COLO829 (cell line): ENCODE measurements at places on chromosomes 16 and 17.

- DNase-seq: no peak
These were observed at the start of gene AIPL1 for GRCh38 chr17:6435051-6435450. Gene AIPL1, minus strand, starts transcription at chr17:6435121. Its CDS starts 17 bp downstream, at chr17:6435104.

GRCh38 chr17:71176928-71177443, 943.8 kb upstream of the SOX9 start:
- DNase-seq: no peak

- DNase-seq: no peak
These were observed 3.6 kb downstream of the ALDH3A1 start for GRCh38 chr17:19744492-19744891.

DNA sequence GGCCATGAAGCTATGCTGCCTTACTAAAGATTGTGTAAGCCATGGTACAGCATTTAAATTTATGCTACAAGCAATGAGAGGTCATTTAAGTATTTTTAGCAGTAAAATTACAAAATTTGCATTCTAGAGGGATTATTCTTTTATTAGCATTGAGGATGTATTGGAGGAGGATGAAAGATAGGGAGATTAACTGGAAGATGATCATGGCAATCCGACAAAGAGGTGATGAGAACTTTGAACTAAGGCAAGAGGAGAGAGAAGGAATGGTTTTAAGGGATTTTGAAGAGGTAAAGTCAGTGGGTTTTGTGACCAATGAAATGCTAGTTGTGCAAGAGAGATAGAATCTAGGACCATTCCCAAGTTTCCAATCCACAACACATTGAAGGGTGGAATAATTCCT, 129.9 kb downstream of the SNX11 start:
- DNase-seq: no peak

- no peak for DNase-seq
These were observed 41.1 kb upstream of the MTSS2 start for GRCh38 chr16:70726892-70727361.

DNA sequence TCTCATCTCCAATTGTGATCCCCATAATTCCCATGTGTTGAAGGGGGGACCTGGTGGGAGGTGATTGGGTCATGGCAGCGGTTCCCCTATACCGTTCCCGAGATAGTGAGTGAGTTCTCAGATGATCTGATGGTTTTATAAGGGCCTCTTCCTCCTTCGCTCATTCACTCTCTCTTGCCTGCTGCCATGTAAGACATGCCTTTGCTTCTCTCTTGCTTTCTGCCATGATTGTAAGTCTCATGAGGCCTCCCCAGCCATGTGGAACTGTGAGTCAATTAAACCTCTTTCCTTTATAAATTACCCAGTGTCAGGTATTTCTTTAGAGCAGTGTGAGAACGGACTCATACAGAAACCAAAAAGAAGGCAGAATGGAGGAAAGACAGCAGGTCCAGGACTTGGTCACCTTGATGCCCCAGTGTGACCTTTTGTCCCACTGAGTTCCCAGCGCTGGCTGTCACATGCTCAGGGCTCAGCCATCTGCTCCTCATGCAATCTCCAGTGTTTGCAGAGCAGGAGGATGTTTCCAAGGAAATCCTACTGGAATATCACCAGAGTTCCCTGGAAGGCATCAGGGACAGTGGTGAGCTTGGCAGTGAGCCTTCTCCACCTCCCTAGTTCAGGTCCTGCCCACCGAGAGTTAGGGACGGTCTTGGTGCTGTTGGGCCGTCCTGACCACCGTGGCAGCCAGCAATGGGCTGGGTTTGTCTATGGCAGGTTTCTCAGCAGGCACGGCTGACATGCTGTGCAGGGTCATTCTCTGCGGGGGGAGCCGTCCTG, 96.7 kb downstream of the SEC14L1 start:
- no peak for DNase-seq

DNA sequence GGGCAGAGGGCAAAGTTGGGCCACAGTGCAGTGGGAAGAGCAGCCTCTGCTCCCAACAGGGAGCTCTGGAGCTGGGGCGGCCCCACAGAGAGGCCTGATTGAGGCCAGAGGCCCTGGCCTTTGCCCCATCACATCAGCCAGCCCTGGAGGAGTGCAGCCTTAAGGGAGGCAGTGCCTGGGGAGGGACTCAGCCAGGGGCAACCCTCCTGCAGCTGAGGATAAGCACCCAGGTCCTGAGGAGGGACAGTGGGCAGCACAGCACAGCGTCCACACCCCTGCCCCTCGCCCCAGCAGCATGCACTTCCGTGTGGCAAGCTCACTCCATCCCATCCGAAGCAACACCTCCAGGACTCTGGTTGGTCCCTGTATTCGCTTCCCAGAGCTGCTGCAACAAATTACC, 61.9 kb upstream of the CBX4 start:
- no peak for DNase-seq

- DNase-seq: no peak
These were observed 265.2 kb downstream of the XYLT1 start for GRCh38 chr16:17205279-17206211.

- no peak for DNase-seq
These were observed 13.7 kb downstream of the MXRA7 start for GRCh38 chr17:76696763-76697701.

- no peak for DNase-seq
These were observed 15.4 kb upstream of the PITPNA start for GRCh38 chr17:1578029-1578428.

DNA sequence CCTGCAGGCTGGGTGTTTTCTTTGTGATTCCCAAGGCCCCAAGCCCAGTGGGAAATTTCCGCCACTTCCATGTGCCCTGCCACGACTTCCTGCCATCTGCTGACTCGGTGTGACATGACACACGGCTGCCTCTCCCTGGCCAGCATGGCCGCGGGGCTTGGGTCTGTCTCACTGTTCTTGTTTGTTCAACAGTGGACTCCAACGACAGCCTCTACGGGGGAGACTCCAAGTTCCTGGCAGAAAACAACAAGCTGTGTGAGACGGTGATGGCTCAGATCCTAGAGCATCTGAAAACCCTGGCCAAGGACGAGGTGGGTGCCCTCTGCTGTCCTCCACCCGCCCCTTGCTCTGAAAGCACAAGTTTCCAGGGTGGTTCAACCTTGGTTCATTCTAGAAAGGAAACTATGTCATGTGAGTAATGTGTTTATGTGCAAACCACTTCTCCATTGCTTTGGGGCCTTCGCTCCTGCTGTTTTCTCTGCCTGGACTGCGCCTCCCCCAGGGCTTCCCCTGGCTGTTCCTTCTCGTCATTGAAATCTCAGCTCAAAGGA, 26.8 kb downstream of the KNOP1 start:
- DNase-seq: no peak

GRCh38 chr16:29820730-29821642, 724 bp downstream of the MVP start:
- DNase-seq: no peak

- peak; percentile 36 for DNase-seq
These were observed 12.8 kb upstream of the GNG13 start for GRCh38 chr16:813204-813915.

DNA sequence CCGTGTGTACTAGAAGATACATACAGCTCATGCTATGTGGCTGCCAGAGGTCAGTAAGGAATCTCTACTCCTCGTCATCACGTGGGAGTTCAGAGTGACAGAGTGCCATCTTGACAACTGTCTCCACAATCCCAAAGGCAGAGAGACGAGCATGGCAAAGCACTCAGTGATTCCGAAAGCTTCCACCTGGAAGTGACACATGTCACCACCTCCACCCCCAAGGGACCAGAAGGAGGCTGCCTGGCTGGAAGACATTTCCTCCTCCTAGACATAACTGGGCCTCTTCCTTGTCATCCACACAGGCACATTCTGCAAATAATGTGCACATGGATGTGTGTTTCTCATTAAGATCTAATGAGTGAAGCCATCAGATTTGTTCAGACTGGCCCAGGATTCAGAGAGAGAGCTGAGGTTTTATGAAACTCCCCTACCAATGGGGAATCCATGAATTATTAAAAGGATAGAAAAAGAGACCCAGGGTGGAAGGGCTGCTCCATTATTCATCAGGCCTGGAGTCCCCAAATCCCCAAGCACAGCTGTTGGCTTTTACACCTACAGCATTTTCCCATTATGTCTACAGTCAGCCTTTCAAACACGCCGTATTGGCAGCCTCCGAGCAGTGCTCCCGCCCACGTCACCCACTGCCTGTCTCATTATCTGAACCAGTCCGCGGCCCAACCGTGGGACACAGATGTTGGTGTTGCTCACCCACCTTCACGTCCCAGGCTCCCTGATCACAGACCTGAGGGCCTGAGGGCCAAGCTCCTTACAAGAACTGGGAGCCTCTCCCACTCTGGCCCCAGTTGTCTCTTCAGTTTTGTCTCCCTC, 3.3 kb upstream of the CACNG5 start:
- DNase-seq: no peak

DNA sequence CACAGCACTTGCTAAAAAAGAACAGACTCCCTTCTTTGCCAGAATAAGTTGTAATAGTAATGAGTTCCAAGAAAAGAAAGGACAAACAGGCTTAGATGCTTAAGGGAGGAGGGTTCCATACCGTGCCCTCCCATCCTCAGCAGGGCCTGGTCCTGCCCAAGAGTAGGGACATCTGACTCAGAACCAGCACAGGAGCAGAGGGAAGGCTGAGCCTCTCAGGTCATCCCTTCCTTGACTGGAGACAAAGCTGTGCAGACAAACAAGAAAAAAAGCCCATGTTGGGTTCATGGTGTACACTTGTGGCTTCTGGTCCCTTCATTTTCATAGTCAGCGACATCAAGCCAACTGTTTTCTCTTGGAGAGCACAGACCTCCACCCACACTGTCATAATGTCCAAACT, 44.2 kb upstream of the NDRG4 start:
- no peak for DNase-seq

DNA sequence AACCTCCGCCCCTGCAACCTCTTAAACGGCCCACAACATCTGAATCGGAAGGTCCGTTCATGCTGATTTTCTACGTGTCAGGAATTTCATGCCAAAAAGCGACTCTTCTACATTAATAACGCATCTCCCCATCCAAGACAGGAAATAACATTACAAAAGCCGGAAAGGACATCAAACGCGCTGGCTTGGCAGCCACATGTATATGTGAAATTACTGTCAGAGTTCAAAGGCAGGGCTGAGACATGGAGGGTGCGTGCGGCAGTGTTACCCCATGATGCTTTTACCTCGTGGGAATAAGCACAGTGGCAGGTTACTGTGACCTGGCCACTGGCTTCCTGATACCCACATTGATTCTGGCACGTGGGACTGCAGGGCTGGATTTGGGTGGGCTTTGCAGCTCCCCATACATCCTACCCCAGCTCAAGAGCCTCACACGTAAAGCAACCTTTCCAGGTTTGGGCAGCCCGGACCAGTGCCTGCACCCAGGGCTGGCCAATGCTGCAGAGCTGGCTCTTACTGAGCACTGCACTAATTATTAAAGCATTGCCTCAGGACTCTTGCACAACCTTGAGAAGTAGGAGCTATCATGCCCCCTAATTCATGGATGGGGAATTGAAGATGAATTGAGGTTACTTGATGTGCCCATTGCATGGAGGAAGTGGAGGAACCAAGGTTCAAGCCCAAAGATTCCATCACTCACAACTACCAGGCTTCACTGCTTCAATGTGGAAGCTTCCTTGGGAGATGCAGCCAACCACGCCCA, 120.6 kb upstream of the FOXF1 start:
- no peak for DNase-seq

DNA sequence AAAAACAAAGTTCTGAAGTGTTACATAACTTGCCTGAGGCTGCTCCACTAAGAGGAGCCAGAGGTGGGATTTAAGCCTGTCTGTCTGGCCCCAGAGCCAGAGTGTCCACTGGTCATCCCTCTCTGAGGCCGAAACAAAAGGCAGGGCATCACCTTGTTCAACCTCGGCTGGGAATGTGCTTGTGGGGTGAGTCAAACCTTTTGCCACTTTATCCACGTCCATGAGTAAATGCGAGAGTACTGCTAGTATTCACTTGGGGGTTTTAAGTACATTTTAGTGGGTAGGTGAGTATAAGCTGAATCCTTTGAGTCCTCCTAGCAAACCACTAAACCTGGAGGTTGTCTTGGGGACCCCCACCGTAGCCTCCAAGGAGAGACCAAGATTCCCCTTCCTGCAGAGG, 103.5 kb downstream of the STX8 start:
- no peak for DNase-seq

DNA sequence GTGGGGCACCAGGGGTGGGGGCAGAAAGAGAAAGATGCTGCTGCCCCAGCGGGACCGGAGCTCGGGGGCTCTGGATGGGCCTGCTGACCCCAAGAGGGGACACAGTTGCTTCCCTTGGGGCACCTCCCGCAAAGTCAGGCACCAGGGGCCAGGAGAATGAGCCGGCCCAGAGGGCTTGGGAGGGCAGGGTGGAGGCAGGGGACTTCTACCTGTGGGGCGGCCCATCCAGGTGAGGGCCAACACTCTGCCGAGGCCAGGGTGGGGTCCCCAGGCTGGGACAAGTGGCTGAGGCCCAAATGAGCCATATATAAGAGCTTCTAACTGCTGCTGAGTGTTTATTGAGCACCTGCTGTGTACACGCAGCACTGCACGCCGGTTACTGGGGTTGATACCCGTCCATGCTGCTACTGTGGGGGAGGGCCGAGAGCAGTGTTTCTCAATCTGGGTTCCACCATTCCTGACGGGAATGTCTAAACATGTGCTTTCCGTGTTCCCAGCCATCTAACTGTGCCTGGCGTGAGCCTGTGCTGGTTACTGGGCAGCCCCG, 211.7 kb upstream of the GSE1 start:
- no peak for DNase-seq

- DNase-seq: no peak
These were observed 603 bp upstream of the TMEM95 start for GRCh38 chr17:7354262-7354843.

DNA sequence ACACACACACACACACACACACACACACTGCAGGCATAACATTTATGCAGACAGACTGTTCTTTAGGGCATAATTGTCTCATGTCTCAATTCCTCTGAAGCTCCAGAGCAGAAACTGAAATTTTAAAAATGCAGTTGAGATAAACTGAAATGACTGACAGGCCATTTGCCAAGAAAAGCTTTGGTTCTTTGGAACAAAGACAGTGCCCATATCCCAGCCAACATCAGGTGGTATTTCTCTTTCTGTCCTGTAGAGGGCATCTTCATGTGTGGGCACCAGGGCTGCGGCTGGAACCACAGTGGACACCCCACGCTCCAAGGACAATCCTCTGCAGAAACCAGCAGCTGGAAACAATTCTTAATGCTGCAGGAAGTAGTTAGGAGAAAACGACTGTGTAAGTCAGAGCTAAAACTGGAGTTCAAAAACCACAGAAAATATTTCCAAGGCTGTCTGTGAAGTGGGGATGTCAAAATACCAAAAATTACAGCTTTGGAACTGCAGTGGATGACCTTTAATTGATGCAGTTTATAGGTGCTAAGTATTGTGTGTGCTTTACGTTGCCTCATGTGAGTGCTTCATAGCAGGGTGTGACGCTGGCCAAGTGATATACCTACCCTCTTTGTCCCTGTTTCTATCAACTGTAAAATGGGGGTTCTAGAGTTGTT, 10.6 kb upstream of the MEFV start:
- DNase-seq: peak; percentile 62

GRCh38 chr17:47813077-47813476, 8.5 kb downstream of the OSBPL7 start:
- no peak for DNase-seq

GRCh38 chr16:86011532-86011931, 112.6 kb downstream of the IRF8 start:
- DNase-seq: no peak

GRCh38 chr16:49281480-49281842, at the start of gene CBLN1:
Gene CBLN1, minus strand, starts transcription at chr16:49281838. Its CDS starts 373 bp downstream, at chr16:49281465.
- no peak for DNase-seq
